COLO829 (cell line): ENCODE measurements at places on chromosomes 1 and 21.

DNA sequence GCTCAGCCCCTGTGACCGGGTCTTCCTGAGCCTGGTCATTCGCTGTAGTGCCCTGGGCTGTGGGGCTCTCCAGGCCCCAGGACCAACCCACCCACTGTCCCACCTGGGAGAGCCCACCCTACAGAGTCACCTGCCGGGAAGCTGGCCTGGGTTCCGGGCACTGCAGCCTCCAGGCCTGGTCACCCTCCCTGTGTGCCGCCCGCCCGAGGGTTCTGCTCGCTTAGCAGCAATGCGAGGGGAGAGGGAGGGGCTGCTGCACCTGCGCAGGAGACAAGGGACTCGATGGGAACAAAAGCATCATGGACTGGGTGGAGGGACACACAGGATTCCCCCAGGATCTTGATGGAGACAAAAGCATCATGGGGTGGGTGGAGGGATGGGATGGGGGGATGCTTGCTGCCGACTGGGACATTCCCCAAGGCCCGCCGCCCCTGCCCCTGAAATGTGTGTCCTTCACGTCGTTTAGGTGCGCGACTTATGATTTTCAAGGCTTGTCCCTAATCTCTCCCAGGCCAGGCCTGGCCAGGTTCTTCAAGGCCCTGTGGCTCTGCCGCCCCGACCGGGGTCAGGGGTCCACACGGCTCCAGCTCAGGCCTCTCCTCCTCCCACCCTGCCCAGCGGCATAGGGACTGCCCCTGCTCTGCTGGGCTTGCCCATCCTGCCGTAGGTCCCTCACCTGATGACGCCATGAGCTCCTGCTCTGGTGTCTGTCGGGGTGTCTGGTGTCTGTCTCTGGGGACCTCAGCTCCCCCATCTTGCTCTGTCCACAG lies 1.7 kb downstream of the KRTAP10-8 start:
- DNase-seq, result no peak

DNA sequence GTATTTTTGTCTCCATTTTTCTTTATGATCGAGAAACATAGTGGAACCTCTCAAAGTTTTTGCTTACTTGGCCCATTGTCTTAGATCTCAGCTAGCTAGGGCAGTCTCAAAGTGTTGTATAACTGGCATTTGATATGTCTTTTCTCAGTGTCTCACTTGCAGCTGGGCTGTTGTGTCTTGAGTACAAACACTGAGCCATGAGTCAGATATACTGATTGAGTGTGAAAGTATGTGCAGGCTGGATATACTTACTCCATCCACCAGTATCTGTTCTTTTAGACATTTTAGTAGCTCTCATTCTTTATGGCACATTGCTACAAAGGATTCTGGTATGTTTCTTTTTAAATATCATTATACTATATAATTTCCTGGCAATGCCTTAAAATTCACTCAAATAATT lies 14.3 kb upstream of the GPR52 start:
- DNase-seq, result no peak

DNA sequence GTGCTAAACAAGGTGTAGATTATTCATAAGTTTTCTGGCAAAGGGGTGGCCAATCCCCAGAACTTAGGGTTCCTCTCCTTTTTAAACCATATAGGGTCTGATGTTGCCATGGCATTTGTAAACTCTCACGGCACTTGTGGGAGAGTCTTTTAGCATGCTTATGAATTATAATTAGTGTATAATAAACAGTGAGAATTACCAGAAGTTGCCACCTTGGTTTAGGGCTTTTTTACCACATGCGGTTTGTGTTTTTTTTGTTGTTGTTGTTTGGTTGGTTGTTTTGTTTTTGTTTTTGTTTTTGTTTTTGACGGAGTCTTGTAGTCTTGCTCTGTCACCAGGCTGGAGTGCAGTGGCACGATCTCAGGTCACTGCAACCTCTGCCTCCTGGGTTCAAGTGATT lies 8.9 kb upstream of the LAX1 start:
- DNase-seq, result no peak

GRCh38 chr1:76135835-76136234 lies 61.3 kb downstream of the ST6GALNAC3 start:
- DNase-seq, result no peak

DNA sequence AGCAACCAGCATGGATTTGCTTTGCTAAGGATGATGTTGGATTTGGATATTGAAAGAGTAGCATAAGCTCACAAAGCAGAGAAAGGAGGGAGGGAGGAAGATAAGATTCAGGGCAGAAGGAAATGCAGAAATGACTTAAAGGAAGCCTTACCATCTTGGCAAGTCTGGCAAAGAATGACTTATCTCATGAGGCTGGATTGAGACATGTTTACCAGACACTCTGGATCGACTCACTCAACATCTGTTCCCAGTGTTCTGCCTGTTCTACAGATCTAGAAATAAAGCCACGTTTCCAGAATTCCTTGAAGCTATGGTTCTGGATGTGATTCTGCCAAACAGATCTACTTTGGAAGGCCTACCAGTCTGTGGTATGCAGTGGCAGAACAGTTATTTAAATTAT lies 38.8 kb upstream of the CTBS start:
- no peak for DNase-seq

DNA sequence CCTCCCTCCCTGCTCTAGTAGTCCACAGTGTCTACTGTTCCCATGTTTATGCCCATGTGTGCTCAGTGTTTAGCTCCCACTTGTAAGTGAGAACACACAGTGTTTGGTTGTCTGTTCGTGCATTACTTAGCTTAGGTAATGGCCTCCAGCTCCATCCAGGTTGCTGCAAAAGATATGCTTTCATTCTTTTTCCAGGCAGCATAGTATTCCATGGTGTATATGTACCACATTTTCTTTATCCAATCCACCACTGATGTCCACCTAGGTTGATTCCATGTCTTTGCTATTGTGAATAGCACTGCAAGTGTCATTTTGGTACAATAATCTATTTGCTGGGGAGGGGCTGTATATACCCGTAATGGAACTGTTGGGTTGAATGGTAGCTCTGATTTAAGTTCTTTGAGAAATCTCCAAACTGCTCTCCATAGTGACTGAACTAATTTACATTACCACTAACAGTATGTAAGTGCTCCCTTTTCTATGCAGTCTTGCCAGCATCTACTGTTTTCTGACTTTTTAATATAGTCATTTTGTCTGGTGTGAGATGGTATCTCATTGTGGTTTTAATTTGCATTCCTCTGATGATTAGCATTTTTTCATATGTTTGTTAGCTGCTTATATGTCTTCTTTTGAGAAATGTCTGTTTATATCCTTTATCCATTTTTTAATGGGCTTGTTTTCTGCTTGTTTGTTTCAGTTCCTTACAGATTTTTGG lies 191.9 kb upstream of the DMRTA2 start:
- no peak for DNase-seq

- no peak for DNase-seq
Observed at GRCh38 chr1:91596474-91596873, 95.8 kb downstream of the CDC7 start.

GRCh38 chr1:100422065-100422464 lies 69.8 kb downstream of the CDC14A start:
- DNase-seq, result no peak

GRCh38 chr1:116205941-116206679 lies 94.9 kb downstream of the MAB21L3 start:
- DNase-seq, result no peak

DNA sequence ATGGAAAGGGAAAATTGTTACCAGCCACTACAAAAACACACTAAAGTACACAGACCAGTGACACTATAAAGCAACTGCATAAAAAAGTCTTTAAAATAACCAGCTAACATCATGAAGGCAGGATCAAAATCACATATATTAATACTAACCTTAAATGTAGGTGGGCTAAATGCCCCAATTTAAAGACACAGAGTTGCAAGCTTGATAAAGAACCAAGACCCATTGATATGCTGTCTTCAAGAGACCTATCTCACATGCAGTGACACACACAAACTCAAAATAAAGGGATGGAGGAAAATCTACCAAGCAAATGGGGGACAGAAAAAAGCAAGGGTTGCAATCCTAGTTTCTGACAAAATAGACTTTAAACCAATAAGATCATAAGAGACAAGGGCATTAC lies 246.3 kb downstream of the SEC16B start:
- DNase-seq, result no peak

GRCh38 chr1:239891621-239892358 lies 199.9 kb upstream of the FMN2 start:
- no peak for DNase-seq

- no peak for DNase-seq
Observed at GRCh38 chr1:110426854-110427253, 19.4 kb upstream of the LAMTOR5 start.

DNA sequence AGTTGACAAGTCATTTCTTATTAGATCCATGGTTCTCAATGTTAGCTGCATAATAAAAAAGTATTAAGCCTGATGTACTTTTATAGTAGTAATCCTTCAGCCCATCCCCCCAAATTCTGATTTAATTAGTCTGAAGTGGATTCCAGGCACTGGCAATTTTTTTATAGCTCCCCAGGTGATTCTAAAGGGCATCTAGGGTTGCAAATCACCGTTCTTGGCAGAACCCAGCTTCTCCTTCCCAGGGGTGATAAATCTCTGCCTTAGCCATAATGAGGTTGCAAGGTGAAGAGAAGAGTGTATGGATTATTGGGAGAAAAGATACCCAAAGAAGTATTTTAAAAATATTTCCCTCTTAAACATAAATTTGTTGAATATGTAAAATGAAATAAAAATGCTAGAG lies 43.0 kb upstream of the RXRG start:
- no peak for DNase-seq

- DNase-seq, result no peak
Observed at GRCh38 chr21:36664662-36664990, 34.3 kb upstream of the SIM2 start.

DNA sequence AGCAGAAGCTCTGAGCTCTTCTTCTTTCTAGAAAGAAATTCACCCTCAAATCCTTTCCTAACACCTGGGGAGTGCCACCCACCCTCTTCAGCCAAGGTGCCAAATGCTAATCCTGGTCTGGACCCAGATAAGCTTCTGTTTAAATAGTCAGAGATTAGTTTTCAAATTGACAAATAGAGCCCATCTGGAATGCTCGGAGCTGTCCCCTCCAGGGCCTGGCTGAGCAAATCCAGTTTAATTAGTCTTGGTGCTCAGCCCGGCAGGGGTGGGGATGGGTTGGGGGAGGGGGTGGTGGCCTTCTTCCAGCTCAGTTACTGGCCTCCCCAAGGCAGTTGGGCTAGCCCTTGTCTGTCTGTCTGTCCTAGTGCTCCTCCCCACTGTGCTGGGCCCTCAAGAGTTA lies 269.5 kb downstream of the GRIK3 start:
- DNase-seq, result no peak

GRCh38 chr1:68497358-68497698 lies 446 bp upstream of the DEPDC1 start:
- DNase-seq, result no peak
